Left lung (tissue), 14 donors: ENCODE measurements at places on chromosomes 3 and 15. TPM values are rescaled to one million over a fixed set of nuclear protein-coding genes. Genes with fewer than 3 reads are reported as not detected.

GOLGA6D gene
- not detected for total RNA-seq

CLCN2 gene
- total RNA-seq = 4.4 TPM

C3orf20 gene
- total RNA-seq = not detected

SLC15A2 gene
- 61.7 TPM for total RNA-seq

C2CD4A gene
- 0.79 TPM for total RNA-seq

EXD1 gene
- not detected for total RNA-seq

DNA sequence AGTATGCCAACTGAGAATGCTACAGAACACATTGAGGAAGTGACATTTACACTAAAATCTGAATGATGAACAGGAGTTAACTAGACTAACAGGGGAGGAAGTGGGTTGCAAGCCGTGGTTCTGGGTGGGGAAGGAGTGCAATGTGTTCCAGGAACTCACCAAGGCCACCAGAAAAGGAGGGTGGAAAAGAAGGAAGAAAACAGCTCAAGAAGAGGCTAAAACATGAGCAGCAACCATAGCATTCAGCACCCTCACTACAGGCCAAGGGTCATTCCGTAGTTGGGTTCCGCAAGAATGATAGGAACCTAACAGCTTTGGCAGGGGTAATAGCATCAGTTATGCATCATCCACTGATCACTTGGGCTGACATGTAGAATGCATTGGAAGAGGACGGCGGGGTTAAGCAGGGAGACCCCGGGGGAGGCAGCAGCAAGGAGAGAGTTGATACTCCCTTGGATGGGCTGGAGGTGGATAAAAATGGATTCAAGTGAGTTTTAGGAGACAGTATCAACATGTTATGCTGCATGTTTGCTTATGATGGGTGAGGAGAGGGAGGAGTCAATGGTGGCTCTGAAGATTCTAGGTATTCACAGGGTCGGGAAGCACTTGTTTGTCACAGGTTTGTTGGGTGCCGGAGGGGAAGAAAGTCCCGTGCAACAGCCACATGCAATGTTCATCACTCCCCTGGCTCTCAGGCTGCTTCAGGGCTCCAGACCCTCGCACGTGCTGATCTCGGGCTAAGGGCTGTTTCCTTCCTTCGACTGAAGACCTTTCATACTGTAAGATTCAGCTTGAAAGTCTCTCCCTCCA is 53.2 kb downstream of the LIPC start:
- peak; percentile 66 for DNase-seq

- no peak for DNase-seq
Observed at GRCh38 chr3:17656264-17656663, 86.2 kb downstream of the TBC1D5 start.

DNA sequence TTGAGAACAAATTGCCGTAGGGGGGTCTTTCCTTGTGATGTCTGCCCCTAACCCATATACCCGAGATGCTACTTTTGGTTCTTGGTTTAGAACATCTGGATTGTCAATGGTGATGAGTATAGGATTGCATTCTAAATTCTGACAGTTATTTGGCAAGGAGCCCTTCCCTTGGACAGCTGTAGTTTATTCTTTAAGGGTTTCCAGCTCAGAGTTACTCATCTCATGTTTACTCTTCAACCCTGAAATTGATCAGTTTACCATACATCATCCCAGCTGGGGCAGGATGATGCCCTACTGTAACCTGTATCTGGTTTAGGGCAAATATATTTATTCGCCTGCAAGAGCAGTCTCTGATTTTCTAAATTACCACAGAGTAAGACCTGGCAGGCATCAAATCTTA is 85.7 kb upstream of the XCR1 start:
- no peak for DNase-seq

DNA sequence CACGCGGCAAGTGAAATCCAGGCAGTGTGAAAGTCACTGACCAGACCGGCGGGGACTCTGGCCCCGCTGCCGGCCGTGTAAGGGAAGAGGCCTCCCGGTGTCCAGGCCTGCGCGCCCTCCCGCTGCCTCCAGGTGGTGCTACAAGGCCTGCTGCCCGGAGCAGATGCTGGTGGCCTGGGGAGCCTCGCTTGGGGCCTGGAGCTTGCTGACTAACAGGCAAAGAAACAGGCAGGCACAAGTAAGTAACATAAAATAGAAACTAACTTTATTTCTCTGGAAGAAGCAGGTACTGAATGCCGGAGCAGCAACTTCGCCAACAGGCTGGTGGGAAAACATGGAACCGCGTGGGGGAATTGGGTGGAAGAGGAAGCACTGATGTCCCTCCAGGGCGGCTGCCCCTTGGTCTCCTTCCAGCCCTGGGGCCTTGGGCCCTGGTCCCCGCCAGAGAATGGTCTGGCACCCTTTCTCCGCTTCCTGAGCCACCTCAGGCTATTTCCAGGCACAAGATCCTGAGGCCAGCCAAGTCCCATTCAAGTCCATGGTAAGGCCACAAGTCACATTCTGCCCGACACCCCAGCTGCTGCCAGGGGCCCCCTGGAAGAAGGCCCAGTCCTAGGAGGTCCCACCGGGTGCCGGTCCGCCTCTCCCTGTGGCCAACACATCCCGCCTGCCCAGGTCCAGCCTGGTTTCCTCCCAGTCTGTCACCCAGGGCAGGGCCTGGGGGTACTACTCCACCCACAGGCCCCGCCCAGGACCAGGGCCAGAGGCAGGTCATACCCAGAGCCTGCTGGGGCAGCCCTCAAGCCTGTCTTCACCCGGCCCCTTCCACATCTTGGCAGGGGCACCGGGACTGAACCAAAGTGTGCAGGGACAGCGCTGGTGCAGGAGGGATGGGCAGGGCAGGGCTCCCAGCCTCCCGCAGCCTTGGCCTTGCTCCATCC is 45.0 kb downstream of the TNK2 start:
- DNase-seq = peak; percentile 88
